ENCODE measurements at places on chromosomes 12 and 14.

DNA sequence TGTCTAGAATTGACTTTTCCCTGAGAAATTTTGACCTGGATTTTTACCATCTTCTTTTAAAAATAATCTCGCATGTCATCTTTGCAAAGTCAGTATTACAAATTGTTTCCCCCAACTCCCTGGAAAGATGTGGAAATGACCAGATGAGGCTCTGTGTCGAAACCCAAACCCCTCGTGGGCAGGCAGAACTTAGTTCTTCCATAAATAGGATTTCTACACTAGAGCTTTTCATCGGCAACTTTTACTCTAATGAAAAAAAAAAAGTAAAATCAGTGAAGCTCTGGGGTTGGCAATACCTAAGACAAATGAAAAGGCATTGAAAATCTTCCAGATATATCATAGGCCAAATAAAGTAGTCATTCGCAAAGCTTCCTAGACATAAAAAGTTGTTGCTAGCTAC lies 17.0 kb downstream of the SSPN start:
- DNase-seq = no peak
- H3K4me3 ChIP-seq = no peak overlapping the region
- H3K27ac ChIP-seq = no peak overlapping the region
- H3K4me1 ChIP-seq = no peaks in the 10 kb centered on the region
- peaks cover 28% of the 10 kb centered on the region for H3K27me3 ChIP-seq

DNA sequence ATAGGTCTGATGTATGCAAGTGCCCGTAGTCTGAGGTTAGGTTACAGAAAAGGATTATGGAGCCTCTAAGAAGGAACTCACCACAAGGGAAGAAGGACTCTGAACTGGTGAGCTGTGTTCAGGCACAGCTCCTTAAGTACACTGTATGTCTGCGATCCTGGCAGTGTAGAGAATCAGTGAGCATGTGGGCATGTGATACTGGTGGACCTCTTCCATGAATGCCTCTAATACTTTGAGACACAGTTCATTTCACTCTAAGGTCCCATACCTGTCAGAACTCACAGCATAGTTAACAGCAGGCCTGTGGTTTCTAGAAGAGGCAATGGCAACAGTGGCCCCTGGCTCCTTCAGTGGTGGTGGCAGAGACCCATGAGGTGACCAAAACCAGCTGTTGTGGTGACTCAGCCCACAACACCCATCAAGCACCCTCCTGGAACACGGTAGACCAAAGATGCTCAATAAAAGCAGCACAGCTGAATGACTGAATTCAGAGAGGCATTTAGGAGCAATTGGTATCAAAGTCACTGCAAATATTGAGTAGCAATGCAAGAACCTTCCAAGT lies 6.9 kb upstream of the OR6J1 start:
- no peaks in the 10 kb centered on the region for H3K36me3 ChIP-seq
- DNase-seq = peak; percentile 59
- no peak overlapping the region for H3K27ac ChIP-seq
- no peak overlapping the region for H3K4me3 ChIP-seq
- H3K27me3 ChIP-seq = no peaks in the 10 kb centered on the region

DNA sequence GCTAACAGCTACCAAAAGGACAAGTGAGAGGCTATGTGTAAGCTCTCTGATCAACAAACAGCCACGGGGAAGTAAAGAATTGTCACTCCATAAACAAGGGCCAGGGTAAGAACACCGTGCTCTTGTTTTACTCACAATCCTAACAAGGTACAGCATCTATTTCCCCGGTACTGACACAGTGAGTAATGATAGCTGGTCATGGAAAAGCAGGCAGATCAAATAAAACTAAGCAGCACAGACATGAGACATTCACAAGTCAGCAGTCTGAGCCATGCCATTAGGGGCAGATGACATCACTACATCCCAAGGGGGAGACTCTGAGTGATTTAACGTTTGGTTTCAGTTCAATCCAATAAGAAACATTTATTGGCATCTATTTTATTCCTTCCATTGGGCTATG lies 54.4 kb downstream of the ARL6IP4 start:
- peaks cover 6% of the 10 kb centered on the region for H3K36me3 ChIP-seq
- no peaks in the 10 kb centered on the region for H3K27me3 ChIP-seq
- H3K4me1 ChIP-seq = peaks cover 22% of the 10 kb centered on the region
- H3K4me3 ChIP-seq = no peak overlapping the region

GRCh38 chr12:128163086-128163485 lies 103.9 kb upstream of the TMEM132C start:
- H3K27me3 ChIP-seq = no peaks in the 10 kb centered on the region
- no peak overlapping the region for H3K27ac ChIP-seq
- DNase-seq = no peak
- H3K4me3 ChIP-seq = no peak overlapping the region
- no peaks in the 10 kb centered on the region for H3K36me3 ChIP-seq

DNA sequence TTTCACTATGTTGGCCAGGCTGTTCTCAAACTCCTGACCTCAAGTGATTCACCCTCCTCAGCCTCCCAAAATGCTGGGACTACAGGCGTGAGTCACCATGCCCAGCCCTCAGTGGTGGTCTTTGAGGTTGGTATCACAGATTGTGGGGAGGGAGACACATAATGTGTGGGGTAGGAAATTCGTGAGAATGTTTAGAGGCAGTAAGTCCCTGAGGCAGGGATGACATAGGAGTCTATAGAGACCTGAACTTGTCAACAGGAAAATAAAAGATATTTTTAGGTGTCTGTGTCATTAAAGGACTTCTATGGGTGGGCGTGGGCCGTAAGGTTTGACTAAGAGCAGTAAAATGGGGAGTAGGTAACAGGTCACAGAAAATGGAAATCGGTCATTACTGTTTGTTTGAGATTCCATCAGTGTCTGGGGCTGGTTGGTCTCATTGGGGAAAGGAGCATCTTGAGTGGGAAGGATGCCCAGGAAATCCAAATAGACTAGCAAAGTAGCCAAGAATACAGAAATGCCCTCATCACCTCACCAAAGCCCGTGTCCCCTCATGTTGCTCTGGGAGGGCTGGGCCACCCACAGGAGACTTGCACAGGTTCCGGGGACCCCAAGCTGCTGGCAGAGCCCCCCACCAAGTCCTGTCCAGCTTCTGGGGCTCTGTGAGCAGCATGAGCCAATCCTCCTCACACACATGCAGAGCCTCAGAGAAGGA lies 63.6 kb upstream of the BCL2L14 start:
- peaks cover 9% of the 10 kb centered on the region for H3K36me3 ChIP-seq
- peaks cover 67% of the 10 kb centered on the region for H3K4me1 ChIP-seq
- peak; percentile 91 for DNase-seq
- peak overlapping the region; percentile 71 for H3K4me3 ChIP-seq
- peak overlapping the region; percentile 96 for H3K27ac ChIP-seq
